Effector memory CD4-positive, alpha-beta T cell (primary cell): ENCODE measurements at places on chromosomes 1 and 21.

- no peak for DNase-seq
- H3K27me3 ChIP-seq = peaks cover 17% of the 10 kb centered on the region
- H3K4me1 ChIP-seq = peaks cover 20% of the 10 kb centered on the region
- no peak overlapping the region for H3K27ac ChIP-seq
- H3K36me3 ChIP-seq = no peaks in the 10 kb centered on the region
These were observed 52.4 kb upstream of the H6PD start for GRCh38 chr1:9181990-9182783.

GRCh38 chr1:212413902-212414327, 771 bp downstream of the PACC1 start:
- peak overlapping the region; percentile 98 for H3K4me3 ChIP-seq
- peaks cover 23% of the 10 kb centered on the region for H3K36me3 ChIP-seq
- H3K4me1 ChIP-seq = peaks cover 7% of the 10 kb centered on the region

GRCh38 chr1:76070538-76070937, 4.0 kb upstream of the ST6GALNAC3 start:
- H3K27ac ChIP-seq = no peak overlapping the region
- H3K4me1 ChIP-seq = peaks cover 5% of the 10 kb centered on the region
- H3K27me3 ChIP-seq = no peaks in the 10 kb centered on the region
- no peak for DNase-seq
- H3K4me3 ChIP-seq = no peak overlapping the region

DNA sequence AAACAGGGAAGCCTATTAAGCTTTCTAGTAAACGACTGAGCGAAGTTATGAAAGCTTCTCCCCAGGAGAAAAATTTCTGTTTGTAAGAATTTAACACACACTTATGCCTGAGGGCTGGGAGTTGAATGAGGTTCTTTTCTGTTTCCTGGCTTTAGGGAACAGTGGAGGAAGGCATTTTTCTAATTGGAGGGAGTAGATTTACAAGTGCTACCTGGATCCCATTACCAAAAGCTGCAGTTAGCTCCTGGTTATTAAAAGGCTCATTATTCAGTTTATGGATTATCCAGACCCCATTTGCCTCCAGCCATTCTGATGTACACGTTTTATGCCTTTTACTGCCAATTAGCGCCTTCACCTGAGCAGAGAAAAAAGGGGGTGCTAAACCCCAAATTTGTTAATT, 7.5 kb downstream of the ST6GALNAC3 start:
- DNase-seq = no peak
- no peak overlapping the region for H3K27ac ChIP-seq
- no peaks in the 10 kb centered on the region for H3K4me1 ChIP-seq
- no peaks in the 10 kb centered on the region for H3K36me3 ChIP-seq
- H3K4me3 ChIP-seq = no peak overlapping the region
- no peaks in the 10 kb centered on the region for H3K27me3 ChIP-seq

GRCh38 chr1:93638981-93639380, 42.7 kb downstream of the BCAR3 start:
- H3K36me3 ChIP-seq = no peaks in the 10 kb centered on the region
- H3K4me1 ChIP-seq = no peaks in the 10 kb centered on the region
- no peak overlapping the region for H3K27ac ChIP-seq
- H3K4me3 ChIP-seq = no peak overlapping the region
- no peaks in the 10 kb centered on the region for H3K27me3 ChIP-seq

DNA sequence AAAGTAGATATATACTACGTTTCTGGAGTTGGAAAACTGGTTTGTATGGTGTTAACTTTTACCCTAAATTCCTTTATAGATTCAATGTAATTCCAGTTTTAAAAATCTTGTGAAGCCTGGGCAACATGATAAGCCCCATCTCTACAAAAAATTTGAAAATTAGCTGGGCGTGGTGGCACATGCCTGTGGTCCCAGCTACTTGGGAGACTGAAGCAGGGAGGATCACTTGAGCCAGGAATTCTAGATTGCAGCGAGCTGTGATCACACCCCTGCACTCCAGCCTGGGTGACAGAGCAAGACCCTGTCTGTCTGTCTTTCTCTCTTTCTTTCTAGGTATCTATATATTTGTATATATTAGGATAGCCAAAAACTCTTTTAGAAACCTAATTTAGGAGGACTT, 141.9 kb downstream of the CLEC20A start:
- H3K27me3 ChIP-seq = no peaks in the 10 kb centered on the region
- H3K27ac ChIP-seq = no peak overlapping the region
- no peaks in the 10 kb centered on the region for H3K36me3 ChIP-seq
- DNase-seq = no peak
- no peak overlapping the region for H3K4me3 ChIP-seq
- H3K4me1 ChIP-seq = no peaks in the 10 kb centered on the region

DNA sequence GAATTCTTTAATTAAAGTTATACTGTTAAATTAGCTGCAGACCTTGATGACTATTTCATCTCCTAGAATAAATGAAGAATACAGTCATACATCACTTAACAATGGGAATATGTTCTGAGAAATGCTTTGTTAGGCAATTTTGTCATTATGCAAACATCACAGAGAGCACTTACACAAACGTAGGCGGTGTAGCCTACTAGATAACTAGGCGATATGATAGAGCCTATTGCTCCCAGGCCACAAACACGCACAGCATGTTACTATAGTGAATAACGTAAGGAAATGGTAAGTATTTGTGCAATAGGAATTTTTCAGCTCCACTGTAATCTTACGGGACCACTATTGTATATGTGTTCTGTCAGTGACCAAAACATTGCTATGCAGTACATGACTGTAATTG, 37.6 kb upstream of the DESI2 start:
- no peaks in the 10 kb centered on the region for H3K27me3 ChIP-seq
- no peaks in the 10 kb centered on the region for H3K4me1 ChIP-seq
- H3K36me3 ChIP-seq = no peaks in the 10 kb centered on the region

GRCh38 chr1:94863919-94864318, 43.8 kb downstream of the SLC44A3 start:
- no peak overlapping the region for H3K4me3 ChIP-seq
- H3K4me1 ChIP-seq = no peaks in the 10 kb centered on the region
- no peaks in the 10 kb centered on the region for H3K27me3 ChIP-seq
- no peak overlapping the region for H3K27ac ChIP-seq
- DNase-seq = no peak

GRCh38 chr1:211580303-211580687, 1.3 kb upstream of the SLC30A1 start:
- no peak overlapping the region for H3K4me3 ChIP-seq
- H3K27me3 ChIP-seq = no peaks in the 10 kb centered on the region
- no peak overlapping the region for H3K27ac ChIP-seq
- no peak for DNase-seq
- H3K36me3 ChIP-seq = peaks cover 2% of the 10 kb centered on the region
